ENCODE measurements at places on chromosomes 1 and 21. TPM values are rescaled to one million over a fixed set of nuclear protein-coding genes. Genes with fewer than 3 reads are reported as not detected.

Gene EDN2
- total RNA-seq = 4.7 TPM

Gene ANP32E
- total RNA-seq = 43.1 TPM

Gene ST6GALNAC3
- total RNA-seq = 0.75 TPM

Gene TAL1
- not detected for total RNA-seq

Gene CENPF
- total RNA-seq = 79.0 TPM

Gene DEPDC1
- 17.3 TPM for total RNA-seq

Gene RGS18
- total RNA-seq = not detected

Gene CYP4Z1
- total RNA-seq = not detected

Gene CYYR1
- total RNA-seq = not detected

Gene RAP1GAP
- total RNA-seq = 12.0 TPM

Gene DNAJC28
- total RNA-seq = 0.33 TPM

Gene PLOD1
- 78.9 TPM for total RNA-seq

Gene ASAP3
- total RNA-seq = 3.9 TPM

Gene AMPD1
- not detected for total RNA-seq

Gene HUNK
- 1.7 TPM for total RNA-seq

Gene TFAP2E
- 0.55 TPM for total RNA-seq

Gene A3GALT2
- total RNA-seq = not detected

Gene USH2A
- not detected for total RNA-seq

Gene SPRR1A
- total RNA-seq = not detected

Gene NOS1AP
- total RNA-seq = 0.41 TPM

Gene FNDC10
- total RNA-seq = 5.2 TPM

Gene TIAM1
- 0.33 TPM for total RNA-seq
